ENCODE measurements at places on chromosomes 3 and 15.

GRCh38 chr3:24185738-24186384 is 240.8 kb downstream of the NR1D2 start:
- no peak for DNase-seq

GRCh38 chr3:169179722-169180121 is 483.8 kb downstream of the MECOM start:
- DNase-seq, result no peak

GRCh38 chr15:43509660-43510199 is 7.7 kb upstream of the MAP1A start:
- peak; percentile 38 for DNase-seq

- DNase-seq, result no peak
Observed at GRCh38 chr3:107847791-107848190, 243.0 kb downstream of the CD47 start.

DNA sequence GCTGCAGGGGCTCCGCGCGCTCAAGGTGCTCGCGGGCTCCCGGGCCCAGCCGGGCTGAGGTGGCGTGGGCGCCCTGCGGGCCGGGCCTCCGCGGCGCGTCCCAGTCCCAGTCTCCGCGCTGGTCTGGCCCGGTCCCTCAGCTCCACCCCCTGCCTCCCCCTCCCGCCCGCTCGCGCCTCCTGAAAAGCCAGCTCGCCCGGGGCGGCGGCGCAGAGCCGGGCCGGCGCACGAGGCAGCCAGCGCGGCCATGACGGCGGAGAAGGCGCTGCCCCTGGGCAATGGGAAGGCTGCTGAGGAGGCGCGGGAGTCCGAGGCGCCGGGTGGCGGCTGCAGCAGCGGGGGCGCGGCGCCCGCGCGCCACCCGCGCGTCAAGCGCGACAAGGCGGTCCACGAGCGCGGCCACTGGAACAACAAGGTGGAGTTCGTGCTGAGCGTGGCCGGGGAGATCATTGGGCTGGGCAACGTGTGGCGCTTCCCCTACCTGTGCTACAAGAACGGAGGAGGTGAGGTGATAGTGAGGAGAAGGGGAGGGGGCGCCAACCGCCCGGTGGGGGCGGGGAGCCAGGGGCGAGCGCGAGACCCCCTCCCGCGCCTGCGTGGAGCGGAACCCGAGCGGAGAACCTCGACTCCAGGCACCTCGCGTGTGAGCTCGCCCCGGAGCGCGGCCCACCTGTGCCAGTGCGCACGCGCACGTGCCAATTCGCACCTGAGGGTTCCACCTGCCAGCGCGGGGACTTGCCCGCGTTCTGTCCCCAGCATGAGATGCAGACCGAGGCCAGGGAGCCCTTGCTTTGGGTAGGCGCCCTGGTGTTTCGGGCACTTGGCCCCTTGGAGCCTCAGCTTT is at the start of gene SLC6A11:
SLC6A11 (plus strand) TSS at position 210 of the 844 bp plus-strand sequence; CDS start at position 248, 38 bp downstream.
- DNase-seq, result no peak
